Gastroesophageal sphincter (tissue), 4 donors: ENCODE measurements at places on chromosomes 3 and 15.

- no peak for ATAC-seq
- no peaks in the 10 kb centered on the region for H3K27me3 ChIP-seq
- no peak overlapping the region for H3K27ac ChIP-seq
- H3K36me3 ChIP-seq: no peaks in the 10 kb centered on the region
Measured at GRCh38 chr15:77340245-77340644, 79.7 kb downstream of the PEAK1 start.

DNA sequence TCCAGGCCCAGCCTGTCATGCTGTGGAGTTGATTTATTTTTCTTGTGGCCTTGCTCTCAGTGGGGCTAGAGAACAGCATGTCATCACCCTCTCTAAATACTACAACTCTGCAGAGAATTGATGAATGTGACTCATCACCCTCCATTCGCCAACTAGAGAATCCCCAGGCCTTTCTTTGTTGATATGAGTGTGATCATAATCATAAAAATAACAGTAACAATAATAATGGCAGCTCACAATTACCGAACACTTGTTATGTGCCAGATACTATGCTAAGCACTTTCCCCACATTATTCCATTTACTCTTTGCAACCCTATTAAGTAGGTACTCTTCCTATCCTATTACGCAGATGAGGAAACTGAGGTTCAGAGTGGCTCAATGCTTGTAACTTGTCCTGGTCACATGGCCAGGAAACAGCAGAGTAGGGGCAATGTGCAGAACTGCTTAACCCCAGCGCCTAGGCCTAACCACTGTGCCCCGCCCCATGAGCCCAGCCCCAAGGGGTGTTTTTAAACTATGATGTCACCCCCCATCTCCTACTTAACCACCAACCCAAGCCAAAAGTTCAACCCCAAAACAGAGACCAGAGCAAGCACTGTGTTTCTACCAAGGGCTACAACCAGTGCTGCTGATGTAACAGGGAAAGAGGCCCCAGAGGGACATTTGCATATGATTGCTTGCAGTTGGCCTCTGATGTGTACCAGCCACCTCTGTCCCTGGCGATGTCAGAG, 104.5 kb downstream of the ADCY5 start:
- peak; percentile 32 for ATAC-seq
- no peaks in the 10 kb centered on the region for H3K4me1 ChIP-seq
- H3K4me3 ChIP-seq: no peak overlapping the region
- no peaks in the 10 kb centered on the region for H3K36me3 ChIP-seq

- no peaks in the 10 kb centered on the region for H3K4me1 ChIP-seq
- H3K4me3 ChIP-seq: no peak overlapping the region
- H3K36me3 ChIP-seq: no peaks in the 10 kb centered on the region
- no peak overlapping the region for H3K27ac ChIP-seq
- H3K27me3 ChIP-seq: no peaks in the 10 kb centered on the region
Measured at GRCh38 chr3:119261055-119261454, 20.4 kb upstream of the B4GALT4 start.

- no peaks in the 10 kb centered on the region for H3K36me3 ChIP-seq
- no peak overlapping the region for H3K27ac ChIP-seq
- no peaks in the 10 kb centered on the region for H3K27me3 ChIP-seq
- H3K4me3 ChIP-seq: no peak overlapping the region
Measured at GRCh38 chr3:61090389-61091169, 160.7 kb downstream of the FHIT start.

- no peak overlapping the region for H3K27ac ChIP-seq
- no peak overlapping the region for H3K4me3 ChIP-seq
- peaks cover 9% of the 10 kb centered on the region for H3K4me1 ChIP-seq
- no peaks in the 10 kb centered on the region for H3K27me3 ChIP-seq
Measured at GRCh38 chr3:157494581-157495281, 8.5 kb downstream of the VEPH1 start.

DNA sequence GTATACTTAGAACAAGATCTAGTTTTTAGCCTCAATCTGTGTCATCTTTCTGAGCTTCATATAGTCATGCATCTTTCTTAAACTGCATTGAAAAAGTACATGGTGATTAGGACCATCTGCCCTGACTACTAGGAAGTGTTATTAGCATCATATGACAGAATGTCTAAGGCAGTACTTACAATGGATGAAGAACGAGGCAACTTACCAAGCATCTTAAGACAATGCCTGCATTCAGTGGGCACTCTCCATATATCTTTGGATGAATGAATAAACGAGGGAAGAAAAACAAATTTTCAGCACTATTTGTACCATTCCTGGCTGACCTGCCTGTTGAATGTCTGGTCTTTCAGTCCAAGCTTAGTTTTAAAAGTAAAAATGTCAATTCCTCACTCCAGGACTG, 185.4 kb upstream of the EPHA3 start:
- H3K4me1 ChIP-seq: no peaks in the 10 kb centered on the region
- no peaks in the 10 kb centered on the region for H3K36me3 ChIP-seq
- no peak overlapping the region for H3K27ac ChIP-seq
- ATAC-seq: no peak
- H3K27me3 ChIP-seq: no peaks in the 10 kb centered on the region

- no peak overlapping the region for H3K27ac ChIP-seq
- H3K27me3 ChIP-seq: no peaks in the 10 kb centered on the region
- H3K36me3 ChIP-seq: no peaks in the 10 kb centered on the region
- no peaks in the 10 kb centered on the region for H3K4me1 ChIP-seq
- H3K4me3 ChIP-seq: no peak overlapping the region
- no peak for ATAC-seq
Measured at GRCh38 chr3:38121451-38121831, 15.5 kb downstream of the ACAA1 start.

- H3K4me1 ChIP-seq: no peaks in the 10 kb centered on the region
- ATAC-seq: no peak
- H3K36me3 ChIP-seq: no peaks in the 10 kb centered on the region
- no peaks in the 10 kb centered on the region for H3K27me3 ChIP-seq
- peak overlapping the region; percentile 44 for H3K27ac ChIP-seq
Measured at GRCh38 chr3:142210144-142210543, 15.2 kb downstream of the GK5 start.
